Caki2 (cell line): ENCODE measurements at places on chromosomes 3 and 15.

DNA sequence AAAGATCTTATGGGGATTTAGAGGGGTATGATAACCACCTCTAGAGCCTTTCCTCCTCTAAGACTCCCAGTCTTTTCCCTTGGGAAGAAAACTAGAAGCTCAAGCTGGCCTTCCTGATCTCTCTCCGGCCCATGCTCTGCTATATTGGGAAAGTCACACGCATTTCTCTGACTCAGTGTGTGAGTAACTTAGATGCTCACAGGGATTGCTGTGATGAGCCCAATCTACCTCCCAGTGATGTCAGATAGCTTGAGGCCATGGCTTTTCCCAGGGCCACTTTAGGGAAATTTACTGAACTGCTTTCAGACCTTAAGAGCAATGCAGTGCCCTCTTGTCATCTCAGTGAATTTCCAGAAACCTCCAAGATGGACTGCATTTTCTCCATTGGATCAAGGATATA is 8.6 kb upstream of the ST8SIA2 start:
- no peak for DNase-seq

GRCh38 chr3:116863270-116863770 is 153.7 kb downstream of the TUSC7 start:
- DNase-seq, result no peak

GRCh38 chr3:69119138-69119537 is 3.3 kb downstream of the LMOD3 start:
- DNase-seq, result no peak

- peak; percentile 97 for DNase-seq
These were observed 28.4 kb downstream of the IRAK2 start for GRCh38 chr3:10192953-10193691.

- no peak for DNase-seq
These were observed 8.6 kb downstream of the TM4SF1 start for GRCh38 chr3:149368674-149369497.

DNA sequence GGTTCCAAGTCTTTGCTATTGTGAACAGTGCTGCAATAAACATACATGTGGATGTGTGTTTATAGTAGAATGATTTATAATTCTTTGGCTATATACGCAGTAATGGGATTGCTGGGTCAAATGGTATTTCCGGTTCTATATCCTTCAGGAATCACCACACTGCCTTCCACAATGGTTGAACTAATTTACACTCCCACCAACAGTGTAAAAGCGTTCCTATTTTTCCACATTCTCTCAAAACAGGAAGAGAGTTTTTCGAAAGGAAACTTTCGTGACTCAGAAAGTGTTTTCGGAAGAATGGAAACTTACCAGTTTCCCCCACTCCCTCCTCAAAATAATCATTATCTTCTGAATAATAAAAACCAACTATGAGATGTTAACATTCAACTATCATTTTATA is 205.8 kb downstream of the ALCAM start:
- DNase-seq, result no peak

DNA sequence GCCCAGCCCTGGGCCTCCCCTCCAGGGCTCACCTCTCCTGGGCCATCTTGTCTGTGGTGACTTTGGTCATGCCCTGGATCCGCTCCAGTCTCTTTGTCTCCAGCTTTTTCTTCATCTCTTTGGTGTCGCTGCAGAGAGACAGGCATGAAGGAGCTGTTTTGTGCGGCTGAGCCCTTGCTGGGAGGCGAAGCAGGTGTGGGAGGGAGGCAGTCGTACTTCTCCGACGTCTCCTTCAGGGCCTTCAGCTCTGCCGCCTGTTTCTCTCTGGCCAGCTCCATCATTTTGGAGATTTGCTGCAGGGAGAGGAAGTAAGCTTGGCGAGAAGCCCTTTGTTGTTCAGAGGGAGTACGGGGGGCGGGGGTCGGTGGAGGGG is 7.7 kb upstream of the ANKRD63 start:
- no peak for DNase-seq

- no peak for DNase-seq
These were observed 10.6 kb downstream of the MELTF start for GRCh38 chr3:197019021-197019420.

DNA sequence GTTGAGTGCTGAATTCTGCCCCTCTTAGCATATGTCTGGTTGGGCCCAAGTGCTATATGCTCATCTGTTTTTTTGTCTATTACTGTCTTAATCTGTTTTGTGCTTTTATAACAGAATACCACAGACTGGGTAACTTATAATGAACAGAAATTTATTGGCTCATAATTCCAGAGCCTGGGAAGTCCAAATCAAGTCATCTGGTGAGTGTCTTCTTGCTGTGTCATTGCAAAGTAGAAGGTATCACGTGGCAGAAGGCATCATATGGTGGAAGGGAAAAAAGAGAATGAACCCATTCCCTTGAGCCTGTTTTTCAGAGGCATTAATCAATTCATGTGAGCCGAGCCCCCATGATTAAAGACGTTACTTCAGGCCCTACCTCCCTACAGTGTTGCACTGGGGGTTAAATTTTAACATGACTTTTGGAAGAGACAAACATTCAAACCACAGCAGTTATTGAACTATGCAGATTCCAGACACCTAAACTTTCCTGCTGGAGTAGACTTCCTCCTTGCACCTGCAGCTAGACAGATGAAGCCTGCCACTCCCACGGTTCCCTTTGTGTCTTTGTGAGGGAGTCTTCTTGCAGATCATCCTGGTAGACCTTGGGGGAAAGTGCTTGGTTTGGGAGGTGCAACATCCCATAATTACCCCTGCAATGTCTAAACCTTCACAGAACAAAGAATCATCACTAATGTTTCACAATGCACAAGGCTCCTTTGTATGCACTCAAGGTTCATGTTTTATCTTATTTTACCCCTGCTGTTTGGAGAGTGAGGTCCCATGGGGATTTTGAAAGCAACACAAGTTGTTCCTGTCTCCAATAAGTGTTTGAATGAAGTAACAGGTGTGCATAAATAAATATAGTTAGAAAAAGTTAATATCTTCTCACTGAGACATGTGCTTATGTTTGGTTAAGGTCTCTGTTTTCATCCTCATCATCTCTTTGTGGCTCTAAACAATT is 64.7 kb upstream of the XCR1 start:
- DNase-seq, result peak; percentile 22

DNA sequence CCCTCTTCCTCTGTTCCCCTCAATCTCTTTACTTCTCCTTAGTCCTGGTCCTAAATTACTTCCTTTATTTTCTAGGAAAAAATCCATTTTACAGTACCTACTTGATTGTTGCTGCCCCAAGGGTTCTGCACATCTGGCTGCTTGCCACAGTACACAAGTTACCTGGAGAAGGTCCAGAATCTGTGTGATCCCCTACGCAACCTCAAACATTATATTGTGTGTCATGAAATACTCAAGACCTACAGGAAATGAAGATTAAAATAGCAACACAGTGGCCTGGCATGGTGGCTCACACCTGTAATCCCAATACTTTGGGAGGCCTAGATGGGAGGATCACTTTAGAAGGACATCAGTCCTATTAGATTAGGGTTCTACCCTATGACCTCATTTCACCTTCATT is 48.7 kb downstream of the PRKAR2A start:
- no peak for DNase-seq

- DNase-seq, result no peak
These were observed 44.0 kb downstream of the ANAPC13 start for GRCh38 chr3:134441821-134442220.

- DNase-seq, result no peak
These were observed 259.4 kb upstream of the PROK2 start for GRCh38 chr3:72044231-72044855.

- DNase-seq, result no peak
These were observed 107.0 kb downstream of the ETFA start for GRCh38 chr15:76204109-76204845.

- no peak for DNase-seq
These were observed 38.3 kb downstream of the PXYLP1 start for GRCh38 chr3:141269961-141270360.

DNA sequence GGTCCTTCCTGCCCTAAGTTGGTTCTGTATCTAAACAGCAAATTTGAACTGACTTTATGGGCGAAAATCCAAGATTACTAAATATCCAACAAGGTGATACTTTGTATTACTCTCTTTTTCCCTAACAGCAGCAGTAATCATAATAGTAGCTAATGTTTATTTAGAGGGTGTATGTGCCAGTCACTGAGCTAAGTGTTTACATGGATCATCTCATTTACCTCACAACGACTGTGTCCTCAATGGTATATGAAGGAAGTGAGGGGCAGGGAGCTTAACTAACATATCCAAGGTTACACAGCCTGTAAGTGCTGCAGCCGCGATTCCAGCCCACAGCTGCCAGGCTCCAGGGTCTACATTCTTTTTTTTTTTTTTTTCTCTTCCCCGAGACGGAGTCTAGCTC is 10.3 kb upstream of the LRRC34 start:
- no peak for DNase-seq

GRCh38 chr3:106381286-106381938 is 512.6 kb upstream of the CBLB start:
- DNase-seq, result no peak

- no peak for DNase-seq
These were observed 219.8 kb downstream of the STT3B start for GRCh38 chr3:31752305-31753049.

GRCh38 chr3:38210141-38210757 is 44.9 kb downstream of the OXSR1 start:
- no peak for DNase-seq

DNA sequence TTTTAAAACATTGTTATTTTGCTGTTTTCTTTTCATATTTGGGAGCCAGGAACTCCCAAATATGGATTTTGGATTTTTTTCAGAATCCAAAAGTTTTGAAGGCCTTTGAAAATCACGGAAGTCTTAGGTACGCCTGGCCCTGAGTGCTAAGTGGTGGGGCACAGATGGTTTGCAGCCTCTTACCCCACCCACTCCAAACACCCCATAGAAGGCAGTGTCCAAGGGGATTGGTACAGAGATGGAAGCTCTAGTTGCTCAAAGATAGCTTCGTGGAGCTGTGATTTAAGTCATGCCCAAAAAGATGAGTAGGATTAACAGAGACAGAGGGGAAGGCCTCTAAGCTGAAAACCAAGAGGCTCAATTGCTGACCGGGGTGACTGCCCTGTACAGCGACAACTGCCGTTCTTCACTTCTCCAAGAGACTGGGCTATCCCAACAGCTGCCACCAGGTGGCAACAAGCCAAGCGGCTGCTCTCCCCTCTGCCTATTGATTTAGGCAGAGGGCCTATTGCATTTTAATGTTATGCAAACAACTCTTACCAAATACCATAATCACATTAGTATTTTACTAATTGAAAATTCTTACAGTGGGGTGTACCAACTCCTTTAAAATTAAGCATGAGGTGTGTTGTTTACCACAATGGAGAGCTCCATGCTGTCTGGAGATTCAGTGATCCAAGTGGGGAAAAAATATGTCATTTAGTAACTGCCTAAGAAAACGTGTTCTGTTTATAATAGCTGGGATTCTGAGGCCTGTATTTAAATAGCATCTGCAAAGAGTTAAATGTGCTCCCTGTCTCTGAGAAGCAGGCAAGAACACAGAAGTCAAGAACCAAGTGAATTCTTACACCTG is 64.0 kb upstream of the C15orf61 start:
- DNase-seq, result peak; percentile 45

DNA sequence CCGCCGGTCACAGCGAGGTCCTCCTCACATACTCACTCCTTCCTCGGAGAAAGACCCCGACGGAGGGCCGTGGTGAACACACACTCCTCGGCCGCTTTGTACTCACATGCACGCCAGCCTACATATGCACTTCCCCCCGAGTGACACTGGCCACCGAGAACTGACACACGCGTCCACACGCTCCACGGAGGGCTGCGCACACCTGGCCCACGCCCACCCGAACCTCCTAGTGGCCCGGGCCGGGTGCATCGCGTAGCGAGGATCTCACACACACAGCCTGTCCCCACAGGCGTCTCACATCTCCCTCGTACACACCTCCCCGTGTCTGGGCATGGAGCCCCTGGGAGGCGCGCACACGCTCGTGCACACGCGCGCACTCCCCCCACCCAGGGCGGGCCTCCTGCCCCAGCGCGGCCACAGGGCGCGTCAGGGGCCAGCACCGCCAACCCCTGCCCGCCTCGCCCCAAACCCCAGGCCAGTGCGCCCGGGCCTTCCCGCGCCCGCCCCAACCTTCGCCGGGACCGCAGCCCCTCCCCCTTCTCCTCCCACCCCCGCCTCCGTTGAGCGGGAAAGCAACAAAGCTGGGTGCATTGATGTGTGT is 411 bp upstream of the C3orf70 start:
- DNase-seq, result no peak

DNA sequence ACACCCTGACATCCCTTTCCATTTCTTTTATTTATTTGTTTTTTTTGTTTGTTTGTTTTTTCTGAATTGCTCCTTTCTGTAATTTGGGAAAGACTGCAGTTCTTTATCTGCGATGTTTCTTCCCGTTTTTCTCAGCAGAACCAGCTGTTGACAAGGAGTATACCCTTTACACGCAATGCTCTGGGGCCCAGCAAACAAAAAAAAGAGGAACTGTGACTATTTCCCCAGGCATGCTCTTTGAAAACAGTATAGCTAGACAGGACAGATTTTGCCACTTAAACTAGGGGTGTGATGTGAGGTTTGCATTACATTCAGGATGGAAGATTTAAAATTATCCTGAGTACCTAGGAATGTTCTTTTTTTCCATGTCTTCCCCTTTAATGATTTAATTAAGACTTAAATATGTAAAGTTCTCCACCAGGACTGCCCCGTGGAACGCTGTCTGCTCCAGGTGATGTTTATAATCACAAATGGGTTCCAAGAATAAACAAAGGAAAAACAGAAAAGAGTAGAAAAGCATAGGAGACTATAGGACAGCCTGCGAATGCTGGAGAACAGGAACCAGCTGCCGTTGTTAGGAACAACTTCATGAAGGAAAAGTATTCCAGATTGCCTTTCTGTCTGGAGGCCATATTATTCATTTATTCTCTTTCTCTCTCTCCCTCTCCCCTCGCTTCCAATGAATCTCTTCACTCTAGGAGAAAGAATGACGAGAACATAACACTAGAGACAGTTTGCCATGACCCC is 43.3 kb downstream of the TGFBR2 start:
- DNase-seq, result no peak
